ENCODE measurements at places on chromosomes 11 and 22.

DNA sequence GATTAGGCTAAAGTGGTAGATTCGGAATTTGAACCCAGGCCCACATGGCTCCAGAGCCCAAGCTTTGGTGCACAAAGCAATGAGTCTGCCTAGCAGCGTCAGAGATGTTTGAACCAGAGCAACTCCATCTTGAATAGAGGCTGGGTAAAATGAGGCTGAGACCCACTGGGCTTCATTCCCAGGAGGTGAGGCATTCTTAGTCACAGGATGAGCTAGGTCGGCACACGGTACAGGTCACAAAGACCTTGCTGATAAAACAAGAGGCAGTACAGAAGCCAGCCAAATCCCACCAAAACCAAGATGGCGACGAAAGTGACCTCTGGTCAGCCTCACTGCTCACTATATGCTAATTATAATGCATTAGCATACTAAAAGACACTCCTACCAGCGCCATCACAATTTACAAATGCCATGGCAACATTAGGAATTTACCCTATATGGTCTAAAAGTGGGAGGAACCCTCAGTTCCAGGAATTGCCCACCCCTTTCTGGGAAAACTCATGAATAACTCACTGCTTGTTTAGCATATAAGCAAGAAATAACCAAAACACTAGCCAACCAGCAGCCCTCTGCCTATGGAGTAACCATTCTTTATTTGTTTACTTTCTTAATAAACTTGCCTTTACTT, 40.3 kb upstream of the DAGLA start:
- DNase-seq, result no peak

DNA sequence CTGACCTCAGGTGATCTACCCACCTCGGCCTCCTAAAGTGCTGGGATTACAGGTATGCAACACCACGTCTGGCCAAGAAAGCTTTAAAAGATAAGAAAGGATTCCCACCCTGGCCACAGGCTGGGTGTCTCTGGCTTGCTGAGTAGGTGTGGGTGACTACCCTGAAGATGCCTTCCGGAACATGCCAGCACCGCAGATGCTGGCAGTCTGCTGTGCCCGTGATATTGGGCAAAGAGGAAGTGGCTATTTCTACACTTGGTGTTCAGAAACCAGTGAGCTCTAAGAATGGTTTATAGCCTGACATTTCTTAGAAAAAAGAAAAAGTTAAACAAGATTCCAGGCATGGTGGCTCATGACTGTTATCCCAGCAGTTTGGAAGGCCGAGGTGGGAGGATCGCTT, 6.1 kb downstream of the MRPL11 start:
- DNase-seq, result no peak

DNA sequence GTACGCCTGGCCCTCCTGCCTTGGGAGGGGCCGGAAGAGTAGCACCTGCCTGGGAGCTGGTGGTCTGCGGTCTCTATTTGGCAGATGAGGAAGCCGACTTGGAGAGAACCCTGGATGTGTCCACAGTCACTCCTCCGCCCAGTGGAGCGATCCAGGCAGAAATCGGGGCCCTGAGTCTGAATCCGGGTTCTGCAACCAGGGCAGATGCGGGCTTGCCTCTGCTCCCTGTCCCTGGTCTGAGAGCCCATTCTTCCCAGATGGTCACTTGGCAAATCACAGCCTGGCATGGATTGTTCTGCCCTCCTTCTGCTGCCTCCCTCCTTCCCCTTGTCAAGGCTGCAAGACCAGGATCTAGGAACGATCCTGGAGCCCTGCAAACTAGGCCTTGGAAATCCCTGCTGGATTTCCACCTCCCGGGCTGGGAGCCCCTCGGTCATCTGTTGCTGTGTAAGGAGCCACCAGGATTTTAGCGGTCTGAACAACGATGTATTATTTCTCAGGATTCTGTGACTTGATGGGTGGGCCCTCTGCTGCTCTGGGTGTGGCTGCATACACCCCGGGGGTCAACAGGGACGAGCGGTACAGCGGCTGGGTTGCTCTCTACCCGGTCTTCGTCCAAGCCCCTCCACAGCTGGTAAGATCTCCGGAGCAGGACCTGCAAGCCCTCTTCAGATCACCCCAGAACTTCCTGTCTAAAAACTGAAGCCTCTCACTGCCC, 2.0 kb upstream of the ASCL2 start:
- DNase-seq, result no peak

DNA sequence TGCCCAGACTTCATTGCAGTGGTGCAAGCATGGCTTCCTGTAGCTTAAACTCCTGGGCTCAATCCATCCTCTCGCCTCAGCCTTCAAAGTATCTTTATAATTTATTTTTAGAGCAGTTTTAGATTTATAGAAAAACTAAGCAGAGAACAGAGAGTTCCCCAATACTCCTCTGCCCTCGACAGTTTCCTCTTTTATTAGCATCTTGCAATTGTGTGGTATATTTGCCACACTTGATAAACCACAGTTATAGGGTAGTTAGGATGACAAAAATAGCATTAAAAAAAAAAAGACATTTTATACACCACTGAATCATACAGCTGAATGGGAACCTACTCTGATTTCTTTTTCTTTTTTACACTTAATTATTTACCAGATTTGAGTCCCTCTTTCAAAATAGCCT, 31.2 kb downstream of the MS4A2 start:
- DNase-seq, result no peak

GRCh38 chr11:65559951-65560537, 1.9 kb upstream of the LTBP3 start:
- DNase-seq, result peak; percentile 56

DNA sequence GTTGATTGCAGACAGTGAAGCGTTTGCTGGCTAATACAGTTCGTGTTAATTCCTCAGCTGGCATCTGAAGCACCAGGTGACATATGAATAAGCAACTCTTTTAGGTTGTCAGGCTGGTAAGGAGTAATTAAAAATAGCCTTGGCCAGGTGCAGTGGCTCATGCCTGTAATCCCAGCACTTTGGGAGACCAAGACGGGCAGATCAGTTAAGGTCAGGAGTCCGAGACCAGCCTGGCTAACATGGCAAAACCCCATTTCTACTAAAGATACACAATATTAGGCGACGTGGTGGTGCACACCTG, 74.9 kb downstream of the CECR2 start:
- no peak for DNase-seq

DNA sequence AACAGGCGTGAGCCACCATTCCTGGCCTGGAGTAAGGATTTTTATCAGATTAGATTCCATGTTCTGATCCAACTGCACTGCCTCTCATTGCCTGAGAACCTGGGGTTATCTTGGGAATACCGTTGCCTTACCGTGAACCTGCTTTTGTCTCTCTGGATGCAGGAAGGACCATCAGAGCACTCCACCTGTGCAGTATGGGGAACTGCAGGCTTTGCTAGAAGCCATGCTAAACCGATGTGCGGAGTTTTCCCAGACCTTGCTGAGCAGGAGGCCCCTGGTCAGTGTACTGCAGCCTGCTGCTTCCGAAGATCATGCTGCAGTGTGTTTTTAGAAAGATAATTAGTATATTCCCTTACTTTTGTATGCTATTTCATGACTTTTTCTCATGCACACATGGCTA, 43.6 kb downstream of the MEI1 start:
- no peak for DNase-seq

DNA sequence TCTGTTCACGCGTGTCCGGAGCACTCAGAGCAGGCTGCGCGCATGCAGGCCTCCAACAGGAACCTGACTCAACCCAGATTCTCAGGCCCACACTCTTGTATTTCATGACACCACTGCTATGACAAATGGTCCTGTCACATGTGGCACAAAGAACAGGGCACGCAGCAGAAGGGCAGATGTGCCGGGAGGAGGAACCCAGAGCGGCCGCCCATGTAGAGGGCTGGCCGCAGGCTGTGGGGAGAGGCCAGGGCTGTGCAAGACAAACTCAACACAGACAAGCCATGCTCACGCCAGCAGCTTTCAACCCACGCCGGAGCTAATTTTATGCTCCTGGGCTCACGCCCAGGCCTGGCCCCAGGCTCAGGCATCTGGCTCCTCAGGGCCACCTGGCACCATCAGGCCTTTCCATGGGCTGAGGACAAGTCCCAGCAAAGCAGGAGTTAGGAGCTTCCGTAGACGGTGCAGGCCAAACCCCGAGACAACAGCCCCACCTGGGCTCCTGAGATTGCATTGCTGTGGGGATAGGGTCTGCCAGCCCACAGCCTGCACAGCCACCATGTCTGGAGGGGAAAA, 40.0 kb downstream of the DUSP8 start:
- peak; percentile 62 for DNase-seq

DNA sequence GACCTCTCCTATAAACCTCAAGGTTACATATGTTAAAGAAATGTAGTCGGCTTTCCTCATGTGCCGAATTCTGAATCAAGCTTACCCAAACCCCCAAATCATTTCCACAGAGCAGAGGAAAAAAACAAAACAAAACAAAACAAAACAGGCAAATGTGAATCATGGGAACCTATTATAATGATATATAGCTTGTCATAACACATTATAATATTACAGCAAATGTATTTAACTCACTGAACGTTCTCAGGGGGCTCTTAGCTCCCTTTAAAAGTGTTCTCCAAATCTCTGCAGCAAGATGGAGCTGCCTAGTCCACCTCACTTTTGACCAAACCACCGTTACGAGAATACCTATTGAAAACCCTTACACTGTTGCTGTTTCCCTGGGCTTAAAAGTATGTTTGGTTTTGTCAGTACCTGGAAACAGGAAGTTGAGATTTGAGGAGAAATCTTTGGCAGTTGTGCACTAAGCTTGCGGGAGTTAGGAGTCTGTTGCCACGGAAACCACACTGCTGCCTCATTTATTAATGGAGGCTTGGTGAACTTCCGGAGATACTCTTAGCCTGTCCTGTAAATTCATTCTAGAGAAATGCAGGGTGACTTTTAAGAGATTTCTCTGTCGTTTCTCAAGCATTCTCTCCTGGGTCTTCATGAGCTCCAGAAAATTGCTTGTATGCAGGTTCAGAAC, 167.0 kb upstream of the RASSF10 start:
- peak; percentile 58 for DNase-seq

All from uterus (tissue), 4 donors.